ENCODE measurements at places on chromosomes 6 and 20. TPM values are rescaled to one million over a fixed set of nuclear protein-coding genes. Genes with fewer than 3 reads are reported as not detected.

- no peak overlapping the region for H3K27ac ChIP-seq
- peaks cover 4% of the 10 kb centered on the region for H3K27me3 ChIP-seq
- peaks cover 3% of the 10 kb centered on the region for H3K36me3 ChIP-seq
Measured at GRCh38 chr20:3716195-3716834, 3.9 kb upstream of the SIGLEC1 start.

DNA sequence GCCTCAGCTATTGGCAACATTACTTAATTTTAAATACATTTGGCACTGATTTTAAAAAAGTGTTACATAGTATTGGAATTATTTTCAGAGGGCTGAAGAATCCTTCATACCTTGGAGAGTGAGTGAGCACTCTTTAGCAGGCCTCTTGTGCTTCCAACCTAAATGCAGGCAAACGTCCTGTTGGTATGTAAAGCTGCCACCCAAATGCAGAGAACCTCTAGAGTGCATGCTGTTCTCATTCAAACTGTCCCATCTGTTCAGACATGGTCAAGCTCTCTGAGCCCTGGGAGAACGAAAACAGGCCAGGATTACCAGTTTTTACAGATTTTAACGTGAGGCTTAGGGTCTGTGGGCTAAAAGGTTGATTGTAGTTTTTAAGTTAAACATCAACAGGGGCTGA lies 378.0 kb upstream of the FLRT3 start:
- H3K4me3 ChIP-seq, result no peak overlapping the region
- DNase-seq, result no peak
- H3K27me3 ChIP-seq, result no peaks in the 10 kb centered on the region

GRCh38 chr20:32470025-32470861 lies 112.1 kb downstream of the ASXL1 start:
- H3K36me3 ChIP-seq, result peaks cover 18% of the 10 kb centered on the region
- H3K27me3 ChIP-seq, result peaks cover 16% of the 10 kb centered on the region
- peak overlapping the region; percentile 56 for H3K4me3 ChIP-seq

- H3K27ac ChIP-seq, result no peak overlapping the region
- H3K36me3 ChIP-seq, result no peaks in the 10 kb centered on the region
- no peak for DNase-seq
- peaks cover 25% of the 10 kb centered on the region for H3K4me1 ChIP-seq
- H3K27me3 ChIP-seq, result no peaks in the 10 kb centered on the region
Measured at GRCh38 chr6:583635-584034, 73.3 kb downstream of the HUS1B start.

DNA sequence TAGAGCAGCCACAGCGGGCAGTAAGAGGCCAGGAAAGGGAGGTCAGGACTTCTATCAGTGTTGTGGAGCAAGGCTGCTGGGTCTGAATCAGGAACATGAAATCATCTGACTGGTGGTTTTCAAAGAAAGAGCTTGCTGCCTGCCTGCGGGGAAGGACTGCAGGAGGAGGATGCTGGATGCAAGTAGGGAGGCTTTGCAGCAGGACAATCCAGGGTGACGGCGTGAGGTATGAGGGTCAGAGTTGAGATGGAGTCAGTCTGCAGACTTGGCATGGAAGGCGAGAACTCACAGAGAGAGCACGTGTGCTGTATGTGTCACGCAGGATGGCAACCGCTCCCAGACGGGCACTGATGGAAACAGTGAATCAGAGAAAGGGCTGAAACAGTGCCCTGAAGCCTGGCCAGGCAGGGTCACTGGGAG lies 59.2 kb upstream of the CD93 start:
- peaks cover 35% of the 10 kb centered on the region for H3K4me1 ChIP-seq
- no peak for DNase-seq
- no peaks in the 10 kb centered on the region for H3K36me3 ChIP-seq
- peaks cover 4% of the 10 kb centered on the region for H3K27me3 ChIP-seq
- H3K4me3 ChIP-seq, result no peak overlapping the region
- H3K27ac ChIP-seq, result no peak overlapping the region

DNA sequence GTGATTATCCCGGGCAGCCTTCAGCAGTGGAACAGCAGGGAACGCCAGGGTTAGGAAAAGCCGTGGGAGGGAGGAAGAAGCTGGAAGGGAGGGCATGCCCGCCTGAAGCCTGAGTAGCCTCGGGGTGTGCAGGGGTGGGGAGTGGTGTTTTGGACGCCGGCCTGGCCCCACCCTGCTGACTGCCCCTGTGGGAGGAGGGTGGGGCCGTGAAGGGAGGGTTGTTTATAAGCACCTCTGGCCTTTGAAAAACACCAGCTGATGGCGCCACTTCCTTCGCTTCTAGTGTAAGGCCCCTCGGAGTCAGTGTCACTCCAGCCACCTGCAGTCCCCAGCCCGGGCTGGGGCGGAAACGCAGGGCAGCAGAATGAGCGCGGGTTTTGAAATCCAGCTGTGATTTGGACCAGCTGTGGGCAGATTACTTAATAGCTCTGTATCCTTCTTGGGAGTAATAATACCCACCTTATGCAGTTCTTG lies 52.8 kb upstream of the BMP6 start:
- H3K4me1 ChIP-seq, result peaks cover 14% of the 10 kb centered on the region
- no peak overlapping the region for H3K4me3 ChIP-seq
- DNase-seq, result peak; percentile 28

- peaks cover 2% of the 10 kb centered on the region for H3K27me3 ChIP-seq
- no peak for DNase-seq
- no peak overlapping the region for H3K4me3 ChIP-seq
- no peaks in the 10 kb centered on the region for H3K4me1 ChIP-seq
- no peak overlapping the region for H3K27ac ChIP-seq
- H3K36me3 ChIP-seq, result no peaks in the 10 kb centered on the region
Measured at GRCh38 chr6:121663292-121663810, 227.9 kb downstream of the GJA1 start.

DNA sequence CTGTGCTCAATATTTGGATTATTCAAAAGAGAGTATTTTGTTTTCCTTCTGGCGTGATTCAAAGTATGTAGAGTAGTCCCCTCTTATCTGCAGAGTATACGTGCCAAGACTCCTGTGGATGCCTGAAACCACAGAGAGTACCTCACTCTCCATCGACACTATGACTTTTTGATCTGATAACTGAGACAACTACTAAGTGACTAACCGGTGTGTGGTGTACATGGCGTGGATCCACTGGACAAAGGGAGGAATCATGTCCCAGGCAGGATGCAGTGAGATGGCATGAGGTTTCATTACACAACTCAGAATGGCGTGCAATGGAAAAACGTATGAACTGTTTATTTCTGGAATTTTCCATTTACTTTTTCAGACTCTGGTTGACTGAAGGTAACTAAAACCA lies 112.2 kb upstream of the PDE7B start:
- H3K27me3 ChIP-seq, result no peaks in the 10 kb centered on the region
- no peak overlapping the region for H3K27ac ChIP-seq
- no peaks in the 10 kb centered on the region for H3K4me1 ChIP-seq
- no peak overlapping the region for H3K4me3 ChIP-seq
- no peak for DNase-seq

DNA sequence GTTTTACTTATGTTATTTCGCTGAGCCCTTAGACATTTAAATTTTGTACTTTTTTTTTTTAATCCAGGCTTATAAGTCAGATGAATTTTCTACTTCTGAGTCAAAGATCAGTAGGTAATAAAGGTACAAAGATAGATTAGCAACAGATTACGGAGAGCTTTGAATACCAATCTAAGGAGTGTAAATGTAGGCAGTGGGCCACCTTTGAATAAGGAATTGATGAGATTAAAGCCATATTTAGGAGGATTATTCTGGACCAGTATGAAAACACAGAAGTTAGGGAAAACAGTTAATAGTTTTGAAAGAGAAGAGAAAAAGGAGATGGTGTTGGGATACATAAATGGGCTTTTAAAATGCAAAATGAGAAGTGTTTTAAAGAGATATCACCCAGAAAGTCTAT lies 117.6 kb downstream of the SLC16A10 start:
- DNase-seq, result no peak
- no peaks in the 10 kb centered on the region for H3K36me3 ChIP-seq
- no peak overlapping the region for H3K4me3 ChIP-seq

DNA sequence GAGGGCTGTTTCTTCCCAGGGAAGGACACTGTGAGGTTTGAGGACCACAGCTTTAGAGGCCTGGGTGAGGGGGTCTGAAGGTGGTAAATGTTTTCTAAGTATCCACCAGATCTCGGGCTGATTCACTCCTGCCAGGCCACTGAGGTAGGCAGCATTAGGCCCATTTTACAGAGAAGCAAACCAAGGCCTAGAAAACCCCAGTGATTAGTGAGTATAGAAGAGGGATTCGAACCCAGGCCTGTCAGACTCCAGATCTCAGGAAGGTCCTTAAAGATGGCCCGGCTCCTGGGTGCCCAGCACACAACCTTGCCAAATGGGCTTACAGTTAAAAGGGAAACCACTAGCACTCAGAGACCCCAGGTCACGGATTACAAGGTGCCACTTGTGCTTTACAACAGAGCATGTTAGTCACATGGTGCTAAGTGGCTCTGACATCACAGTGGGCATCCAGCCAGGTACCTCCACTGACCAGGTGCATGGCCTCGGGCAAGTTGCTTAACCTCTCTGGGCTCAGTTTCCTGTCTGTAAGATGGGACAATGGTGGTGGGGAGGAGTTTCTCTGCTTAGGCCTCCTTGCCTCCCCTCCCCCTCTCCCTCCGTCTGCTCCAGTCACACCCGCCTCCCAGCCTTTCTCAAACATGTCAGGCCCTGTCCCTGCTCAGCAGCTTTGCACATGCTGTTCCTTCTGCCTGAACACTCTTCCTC lies 18.8 kb upstream of the SIRPA start:
- no peak for DNase-seq
- peaks cover 13% of the 10 kb centered on the region for H3K27me3 ChIP-seq
- peaks cover 19% of the 10 kb centered on the region for H3K4me1 ChIP-seq
- H3K36me3 ChIP-seq, result peaks cover 8% of the 10 kb centered on the region
- H3K4me3 ChIP-seq, result no peak overlapping the region

- H3K4me1 ChIP-seq, result no peaks in the 10 kb centered on the region
- no peak overlapping the region for H3K4me3 ChIP-seq
- H3K27ac ChIP-seq, result no peak overlapping the region
Measured at GRCh38 chr6:166307082-166308032, 835 bp downstream of the PRR18 start.

DNA sequence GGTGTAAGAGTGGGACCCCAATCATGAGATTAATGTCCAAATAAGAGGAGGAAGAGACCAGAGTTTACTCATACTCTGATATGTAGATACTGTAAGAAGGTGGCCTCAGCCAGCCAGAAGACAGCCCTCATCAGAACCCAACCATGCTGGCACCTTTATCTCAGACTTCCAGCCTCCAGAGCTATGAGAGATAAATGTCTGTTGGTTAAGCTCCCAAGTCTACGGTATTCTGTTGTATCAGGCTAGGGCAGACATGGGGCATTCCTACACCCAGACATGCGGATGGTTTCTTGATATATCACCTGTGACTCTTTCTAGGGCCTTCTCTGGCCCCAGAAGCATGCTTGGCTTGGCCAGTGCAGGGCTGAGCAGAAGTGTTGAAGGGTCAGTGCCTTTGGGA lies 247.4 kb upstream of the RIN2 start:
- no peak overlapping the region for H3K4me3 ChIP-seq
- H3K27me3 ChIP-seq, result peaks cover 6% of the 10 kb centered on the region
- H3K4me1 ChIP-seq, result no peaks in the 10 kb centered on the region
- no peak overlapping the region for H3K27ac ChIP-seq
- no peaks in the 10 kb centered on the region for H3K36me3 ChIP-seq
- no peak for DNase-seq

- H3K27ac ChIP-seq, result no peak overlapping the region
- H3K4me3 ChIP-seq, result no peak overlapping the region
- DNase-seq, result no peak
Measured at GRCh38 chr6:106448000-106448426, 87.5 kb downstream of the CRYBG1 start.

- H3K27me3 ChIP-seq, result no peaks in the 10 kb centered on the region
- peaks cover 5% of the 10 kb centered on the region for H3K36me3 ChIP-seq
- no peak for DNase-seq
- peaks cover 4% of the 10 kb centered on the region for H3K4me1 ChIP-seq
- no peak overlapping the region for H3K27ac ChIP-seq
- no peak overlapping the region for H3K4me3 ChIP-seq
Measured at GRCh38 chr6:135360222-135360621, 137.3 kb downstream of the AHI1 start.

- no peak within 1 kb of the TSS for H3K27ac ChIP-seq
- H3K4me3 ChIP-seq, result no peak within 1 kb of the TSS
- no peaks in the 10 kb centered on the region for H3K36me3 ChIP-seq
- peaks cover 2% of the 10 kb centered on the region for H3K4me1 ChIP-seq
- H3K27me3 ChIP-seq, result peaks cover 4% of the 10 kb centered on the region
Measured at GRCh38 chr6:33075568-33076405, at the start of gene HLA-DPB1. HLA-DPB1 (plus strand) TSS chr6:33075990; CDS start chr6:33076042, 52 bp downstream.

GRCh38 chr6:87784051-87784450 lies 82.0 kb upstream of the AKIRIN2 start:
- H3K27ac ChIP-seq, result no peak overlapping the region
- no peak overlapping the region for H3K4me3 ChIP-seq
- H3K27me3 ChIP-seq, result no peaks in the 10 kb centered on the region
- no peak for DNase-seq
- peaks cover under 1% of the 10 kb centered on the region for H3K4me1 ChIP-seq

DNA sequence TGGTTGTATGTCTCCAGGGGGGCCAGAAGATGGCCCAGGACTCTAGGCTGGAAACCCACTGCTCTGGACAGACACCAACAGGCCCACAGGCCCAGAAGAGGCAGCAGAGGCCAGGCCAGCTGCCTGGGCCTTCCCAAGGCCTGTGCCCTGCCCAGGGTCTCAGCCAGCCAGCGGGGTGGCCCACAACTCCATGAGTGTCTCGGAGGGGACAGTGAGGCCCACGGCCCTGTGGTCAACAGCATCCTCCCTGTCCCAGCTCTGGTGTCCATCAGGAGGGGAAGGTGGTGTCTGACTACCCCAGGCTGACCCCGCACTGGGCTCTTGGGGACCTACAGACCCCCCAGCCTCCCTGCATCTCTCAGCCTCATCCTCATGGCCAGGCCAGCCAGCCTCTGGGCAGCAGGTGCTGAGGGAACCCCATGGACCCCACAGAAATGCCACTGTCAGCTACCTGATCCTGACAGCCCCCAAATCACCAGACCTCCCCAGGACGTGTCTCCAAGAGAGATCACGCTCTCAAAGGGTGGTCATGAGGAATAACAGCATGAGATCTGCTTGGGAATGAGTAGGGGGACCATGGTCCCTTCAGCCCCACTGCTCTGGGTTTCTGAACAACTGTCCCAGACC lies 112.4 kb downstream of the NOL4L start:
- peak overlapping the region; percentile 83 for H3K27ac ChIP-seq
- peaks cover 15% of the 10 kb centered on the region for H3K27me3 ChIP-seq
- peaks cover 19% of the 10 kb centered on the region for H3K36me3 ChIP-seq
- peak overlapping the region; percentile 67 for H3K4me3 ChIP-seq
- peaks cover 66% of the 10 kb centered on the region for H3K4me1 ChIP-seq

GRCh38 chr6:165960695-165961094 lies 207.0 kb downstream of the TBXT start:
- H3K27me3 ChIP-seq, result no peaks in the 10 kb centered on the region
- no peaks in the 10 kb centered on the region for H3K4me1 ChIP-seq
- DNase-seq, result no peak
- H3K36me3 ChIP-seq, result no peaks in the 10 kb centered on the region

- peaks cover 6% of the 10 kb centered on the region for H3K36me3 ChIP-seq
- peaks cover 12% of the 10 kb centered on the region for H3K4me1 ChIP-seq
- no peak overlapping the region for H3K4me3 ChIP-seq
Measured at GRCh38 chr6:42471142-42471541, 19.4 kb upstream of the TRERF1 start.

FUT9 gene
- 5.7 TPM for total RNA-seq

DOK5 gene
- 0.26 TPM for total RNA-seq

FOXC1 gene
- total RNA-seq, result 112 TPM

BPIFB1 gene
- not detected for total RNA-seq

GGT7 gene
- total RNA-seq, result 20.3 TPM

PLA2G7 gene
- total RNA-seq, result 0.21 TPM

HAO1 gene
- not detected for total RNA-seq

CALHM4 gene
- total RNA-seq, result not detected

MMP24 gene
- 9.1 TPM for total RNA-seq

ECT2L gene
- not detected for total RNA-seq

NKAIN2 gene
- total RNA-seq, result 9.5 TPM

LTA gene
- total RNA-seq, result not detected

SIGLEC1 gene
- total RNA-seq, result not detected

BTNL2 gene
- not detected for total RNA-seq

CENPQ gene
- 7.5 TPM for total RNA-seq

ZNF318 gene
- 26.7 TPM for total RNA-seq
